ENCODE measurements at places on chromosomes 4 and X.

DNA sequence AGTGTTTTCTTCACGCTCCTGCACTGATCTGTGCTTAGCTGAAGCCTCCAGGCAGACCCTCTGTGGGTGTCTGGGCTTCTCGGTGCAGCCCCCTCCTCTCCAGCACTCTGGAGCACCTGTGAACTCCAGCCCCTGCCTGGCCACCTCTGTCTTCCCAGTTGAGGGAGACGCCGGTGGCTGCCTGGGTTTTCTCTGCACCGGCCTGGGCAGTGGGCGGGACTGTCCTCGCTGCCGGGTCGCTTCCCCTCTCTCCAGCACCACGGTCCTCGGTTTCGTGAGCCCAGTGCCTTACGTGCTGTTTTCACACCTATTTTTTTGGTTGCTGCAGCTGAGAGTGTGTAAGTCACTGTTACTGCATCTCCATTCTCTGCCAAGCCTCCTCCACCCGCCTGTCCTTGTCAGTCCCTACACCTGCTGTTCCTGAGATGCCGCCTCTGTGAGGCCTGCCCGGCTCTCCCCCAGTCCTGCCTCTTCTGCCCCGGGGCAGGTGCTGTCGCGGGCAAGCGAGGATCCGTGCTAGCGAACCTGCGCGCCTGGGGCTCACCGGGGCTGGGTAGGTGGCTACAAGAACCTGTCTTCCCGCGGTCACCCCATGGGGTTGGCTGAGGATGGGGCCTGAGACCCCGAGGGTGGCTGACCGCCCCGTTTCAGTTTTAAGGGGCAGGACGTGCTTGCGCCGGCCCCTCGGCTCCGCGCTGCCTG lies 2.4 kb upstream of the FGFRL1 start:
- peak; percentile 29 for DNase-seq

DNA sequence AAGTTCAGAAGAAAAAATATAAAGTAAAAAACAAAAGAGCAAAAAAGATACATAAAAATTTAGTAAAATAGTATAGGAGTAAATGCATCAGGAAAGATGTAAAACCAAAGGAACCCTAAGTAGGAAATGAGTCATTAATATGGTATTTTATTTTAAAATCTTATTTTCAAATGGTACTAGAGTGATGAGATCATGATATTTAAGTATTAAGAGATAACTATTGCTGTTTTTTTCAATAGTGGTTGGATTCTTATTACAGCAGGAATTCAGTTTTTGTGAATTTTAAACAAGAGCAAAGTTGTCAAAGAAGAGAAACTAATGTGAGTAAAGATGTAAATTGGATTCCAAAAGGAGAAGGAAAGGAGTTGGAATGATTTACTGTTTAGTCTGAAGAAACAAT lies 20.0 kb downstream of the EMCN start:
- DNase-seq: no peak

GRCh38 chr4:118883861-118884260 lies 4.8 kb upstream of the SYNPO2 start:
- no peak for DNase-seq

- DNase-seq: no peak
Measured at GRCh38 chr4:45120163-45120562, 393.8 kb upstream of the GNPDA2 start.

GRCh38 chr4:108042927-108043326 lies 53.2 kb downstream of the HADH start:
- no peak for DNase-seq

DNA sequence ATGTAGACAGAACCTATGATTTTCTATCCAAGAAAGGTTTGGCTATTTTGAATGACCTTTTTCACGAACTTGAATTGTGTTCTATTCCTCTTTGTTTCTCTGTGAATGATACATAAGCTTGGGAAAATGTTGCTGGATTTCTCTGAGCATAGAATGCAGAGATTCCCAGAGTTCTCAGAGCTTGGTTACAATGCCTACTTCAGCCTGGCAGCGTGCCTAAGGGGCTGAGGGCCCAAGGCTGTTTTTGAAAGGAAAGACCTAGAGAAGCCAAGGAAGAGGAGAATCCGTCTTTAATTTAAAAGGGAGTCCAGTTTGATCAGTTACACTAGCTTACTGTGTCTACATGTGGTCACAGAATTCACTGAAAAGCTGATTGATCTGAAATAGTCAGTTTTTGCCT lies 55.3 kb upstream of the CXorf51B start:
- DNase-seq: no peak

DNA sequence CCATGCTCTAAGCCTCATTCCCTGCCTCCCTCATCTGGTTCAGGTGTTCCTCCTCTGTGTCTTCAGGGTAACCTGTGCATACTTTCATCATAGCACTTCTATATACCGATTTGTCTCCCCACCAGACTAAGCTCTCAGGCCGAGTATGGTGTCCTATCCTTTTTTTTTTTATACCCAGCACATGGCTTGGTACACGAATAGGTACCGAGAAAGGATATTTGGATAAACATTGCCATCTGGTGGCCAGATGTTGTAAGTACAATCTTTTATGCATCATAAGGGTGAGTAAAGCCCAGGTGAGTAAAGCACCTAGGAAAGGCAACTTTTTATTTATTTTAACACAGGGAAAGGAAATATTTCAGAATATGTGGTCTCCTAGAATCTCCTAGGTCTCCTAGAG lies 68.4 kb downstream of the MID2 start:
- peak; percentile 47 for DNase-seq

GRCh38 chrX:11533199-11533651 lies 132.5 kb downstream of the ARHGAP6 start:
- no peak for DNase-seq

DNA sequence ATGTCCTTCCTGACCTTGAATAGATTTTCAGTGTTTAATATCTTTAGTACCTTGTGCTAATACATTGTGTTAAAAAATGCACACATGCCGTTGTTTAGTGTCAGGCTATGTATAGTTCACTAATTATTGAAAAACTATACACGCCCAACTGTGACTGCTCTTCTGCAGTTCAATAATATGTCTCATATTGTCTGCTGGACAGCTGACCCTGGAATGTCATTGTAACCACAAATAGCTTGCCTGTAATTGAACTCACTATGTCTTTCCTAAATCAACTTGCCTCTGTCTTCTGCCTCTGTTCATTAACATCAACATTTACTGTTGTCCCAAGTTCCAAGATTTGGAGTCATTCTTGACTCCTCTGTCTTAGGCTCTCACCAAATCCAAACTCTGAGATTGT lies 114.5 kb downstream of the TMA16 start:
- no peak for DNase-seq

DNA sequence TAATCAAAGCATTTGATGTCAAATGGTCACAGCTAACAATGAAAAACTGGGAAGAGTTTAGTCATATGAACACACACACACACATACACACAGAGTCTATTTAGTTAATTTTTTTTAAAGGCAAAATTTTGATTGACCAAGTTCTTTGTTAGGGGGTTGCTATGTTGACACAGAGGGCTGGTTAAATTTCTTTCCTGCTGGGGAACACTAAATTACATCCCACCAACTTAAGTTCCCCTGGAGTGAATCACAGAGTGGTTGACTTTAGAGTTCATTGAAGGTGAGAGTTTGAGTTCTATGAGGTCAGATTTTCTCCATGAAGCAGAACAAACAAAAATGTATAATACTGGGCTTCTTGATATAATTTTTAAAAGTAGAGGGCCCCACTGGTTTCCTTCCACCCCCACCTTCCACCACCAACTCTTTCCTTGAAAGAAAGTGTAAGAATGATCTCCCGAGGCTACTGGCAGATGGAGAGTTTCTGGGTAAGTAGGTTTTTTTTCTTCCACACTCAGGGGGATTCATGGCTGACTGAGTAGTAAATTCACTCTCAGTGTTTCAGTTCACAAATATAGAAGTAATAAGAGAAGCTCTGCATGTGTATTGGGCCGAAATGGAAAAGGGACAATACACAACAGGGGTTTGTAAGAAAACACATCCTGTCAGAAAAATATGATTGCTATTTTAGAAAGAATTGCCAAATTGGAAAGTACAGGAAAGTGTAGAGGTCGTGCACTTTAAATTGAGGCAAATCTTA lies 917.0 kb upstream of the LCORL start:
- no peak for DNase-seq

DNA sequence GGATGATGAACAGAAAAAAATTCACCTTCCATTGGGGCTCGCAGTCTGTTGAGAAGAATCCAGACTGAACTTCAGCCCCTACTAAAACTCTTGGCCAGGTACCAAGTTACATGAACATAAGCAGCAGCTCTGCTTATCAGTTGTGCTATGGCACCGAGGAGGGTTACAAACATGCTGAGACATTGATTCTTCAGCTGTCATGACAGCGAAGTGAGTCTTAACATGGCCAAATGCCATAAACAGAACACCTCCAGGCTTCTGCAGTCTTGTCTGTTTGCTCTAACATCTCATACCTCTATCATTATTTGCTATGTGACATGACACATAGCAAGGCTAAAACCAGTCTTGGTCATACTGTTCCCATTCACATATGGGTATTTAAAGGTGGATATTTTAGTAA lies 521.5 kb downstream of the GRID2 start:
- DNase-seq: no peak

DNA sequence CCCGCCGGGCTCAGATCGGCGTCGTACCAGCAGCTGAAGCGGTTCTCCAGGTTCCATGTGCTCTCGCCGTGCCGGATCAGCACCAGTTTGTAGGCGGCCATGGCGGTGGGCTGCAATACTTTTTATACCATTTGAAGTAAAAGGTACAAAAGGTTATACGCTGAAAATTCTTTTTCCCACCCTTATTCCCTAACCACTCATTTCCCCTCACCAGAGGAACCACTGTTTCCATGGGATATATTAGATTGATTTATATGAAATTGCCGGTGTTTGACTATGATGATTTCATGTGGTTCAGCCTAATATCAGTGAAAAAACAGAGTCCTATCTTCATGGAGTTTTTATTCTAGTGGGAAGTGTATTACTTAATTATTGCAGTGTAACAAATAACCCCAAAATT lies at the start of gene PGAM4:
PGAM4 (minus strand) TSS at position 101 of the 400 bp plus-strand sequence; CDS start at position 101, 0 bp downstream.
- no peak for DNase-seq

- DNase-seq: no peak
Measured at GRCh38 chr4:128450326-128451120, 162.9 kb upstream of the PGRMC2 start.

DNA sequence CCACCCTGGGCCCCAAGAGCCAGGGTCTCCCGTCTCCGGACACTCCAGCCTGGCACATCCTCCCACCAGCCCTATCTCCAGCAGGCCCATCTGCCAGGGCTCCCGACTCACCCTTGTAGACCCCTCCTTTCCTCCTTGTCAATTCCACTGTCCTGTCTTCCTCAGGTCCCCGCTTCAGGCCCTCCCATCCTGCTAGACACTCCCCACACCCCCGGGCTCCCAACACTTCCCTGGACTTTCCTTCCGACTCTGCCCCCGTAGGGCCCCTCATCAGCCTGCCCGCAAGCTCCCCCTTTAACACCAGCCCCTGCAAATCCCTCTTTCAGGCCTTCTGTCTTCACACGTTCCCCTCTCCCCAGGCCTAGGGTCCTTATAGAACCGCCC lies 1.1 kb downstream of the PRAF2 start:
- DNase-seq: no peak

- peak; percentile 5 for DNase-seq
Measured at GRCh38 chr4:139951021-139951420, 203.0 kb downstream of the MAML3 start.

GRCh38 chr4:109648266-109648996 lies 54.8 kb downstream of the CASP6 start:
- DNase-seq: no peak

- DNase-seq: no peak
Measured at GRCh38 chr4:73709451-73710033, 30.8 kb upstream of the CXCL8 start.

DNA sequence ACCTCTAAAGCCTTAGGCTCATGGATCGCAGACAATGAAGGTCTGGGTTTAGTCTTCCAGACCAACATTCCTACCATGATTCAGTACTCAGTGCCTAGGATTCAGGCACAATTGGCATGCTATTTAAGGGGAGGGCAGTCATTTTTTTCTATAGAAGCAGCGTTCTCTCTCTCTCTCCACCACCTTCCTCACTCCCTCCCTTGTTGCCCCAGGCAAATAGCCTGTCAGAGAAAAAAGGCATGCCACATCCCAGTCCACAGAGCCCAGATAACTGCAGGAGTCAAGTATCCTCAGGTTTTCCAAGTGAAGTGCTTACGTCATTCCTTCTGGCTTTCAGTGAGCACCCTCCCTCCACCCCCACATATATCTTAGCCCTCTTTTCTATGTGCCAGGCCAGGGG lies 533.0 kb downstream of the BCOR start:
- DNase-seq: no peak

DNA sequence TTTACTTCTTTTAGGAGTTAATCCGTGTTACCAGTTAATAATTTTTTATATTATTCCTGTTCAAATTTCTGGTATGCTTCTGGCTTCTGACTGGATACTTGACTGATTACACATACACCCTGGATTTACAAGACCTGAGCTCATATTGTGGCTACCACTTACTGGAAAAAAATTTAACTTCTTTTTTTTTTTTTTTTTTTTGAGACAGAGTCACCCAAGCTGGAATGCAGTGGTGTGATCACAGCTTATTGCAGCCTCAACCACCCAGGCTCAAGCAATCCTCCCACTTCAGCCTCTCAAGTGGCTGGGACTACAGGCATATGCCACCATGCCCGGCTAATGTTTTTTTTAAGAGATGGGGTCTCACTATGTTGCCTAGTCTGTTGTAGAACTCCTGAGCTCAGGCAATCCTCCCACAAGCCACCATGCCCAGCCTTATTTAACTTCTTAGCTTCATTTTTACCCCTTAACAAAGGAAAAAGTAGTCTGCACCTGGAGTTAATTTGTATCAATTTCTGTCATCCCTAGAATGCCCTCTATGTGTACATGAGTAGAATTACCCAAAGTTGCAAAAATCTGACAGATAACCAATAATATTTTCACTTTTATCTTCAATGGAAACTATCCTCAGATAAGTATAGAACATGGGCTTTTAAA lies 50.3 kb downstream of the TMEM165 start:
- no peak for DNase-seq

- no peak for DNase-seq
Measured at GRCh38 chrX:38675856-38676255, 114.5 kb downstream of the TSPAN7 start.

- DNase-seq: no peak
Measured at GRCh38 chr4:73181231-73181630, 77.4 kb downstream of the ANKRD17 start.

DNA sequence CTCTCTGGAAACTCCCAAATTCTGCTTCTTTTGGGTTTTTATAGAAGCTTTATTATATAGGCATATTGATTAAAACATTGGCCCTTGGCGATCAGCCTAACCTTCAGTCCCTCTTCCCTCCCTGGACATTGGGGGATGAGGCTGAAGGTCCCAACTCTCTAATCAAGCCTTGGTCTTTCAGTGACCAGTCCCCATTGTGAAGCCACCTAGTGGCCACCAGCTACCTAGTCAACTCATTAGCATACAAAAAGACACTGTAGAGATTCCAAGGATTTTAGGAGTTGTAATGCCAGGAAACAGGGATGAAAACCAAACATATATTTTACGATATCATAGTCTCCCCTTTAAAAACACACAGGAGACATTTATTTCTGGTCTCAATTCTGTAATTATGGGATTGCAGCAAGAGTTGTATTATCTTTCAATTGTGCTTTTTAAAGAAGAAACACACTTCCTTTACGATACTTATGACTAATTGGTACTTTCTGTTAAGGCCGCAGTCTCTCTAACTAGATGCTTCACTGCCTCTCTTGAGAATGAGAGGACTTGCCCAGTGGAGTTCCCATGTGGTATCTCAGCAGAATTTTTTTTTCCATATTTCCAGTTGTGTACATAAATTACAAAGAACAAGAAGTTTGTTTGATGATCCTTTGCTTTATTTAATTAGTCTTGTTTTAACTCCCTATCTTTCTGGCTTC lies 58.2 kb downstream of the WDR17 start:
- DNase-seq: no peak

All from stimulated activated CD4-positive, alpha-beta T cell treated with anti-CD3 and anti-CD28 coated beads, Interleukin-4, amount 100 ng/mL, for 24 hours (primary cell).